ENCODE measurements at places on chromosomes 1 and 21.

DNA sequence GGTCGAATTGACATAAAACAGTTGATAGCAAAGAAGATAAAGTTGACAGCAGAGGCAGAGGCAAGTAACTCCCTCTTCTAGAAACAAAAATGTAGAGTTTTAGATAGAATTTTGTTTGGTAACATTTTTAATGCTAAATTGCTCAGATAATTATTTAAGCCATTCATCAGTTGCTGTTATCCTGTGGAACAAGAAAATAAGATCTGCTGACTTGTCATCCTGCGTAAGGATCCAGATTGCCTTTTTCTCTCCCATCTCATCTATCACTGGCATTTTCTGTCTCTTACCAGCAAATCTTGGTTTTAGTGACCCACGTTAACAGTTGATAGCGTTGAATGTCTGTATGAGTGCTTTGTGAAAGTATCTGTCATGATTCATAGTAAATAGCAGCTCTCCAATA is 29.8 kb downstream of the SOAT1 start:
- DNase-seq: no peak

- peak; percentile 62 for DNase-seq
Observed at GRCh38 chr1:214439352-214440119, 111.9 kb downstream of the PTPN14 start.

GRCh38 chr1:98340511-98340910 is 321.0 kb upstream of the SNX7 start:
- no peak for DNase-seq

DNA sequence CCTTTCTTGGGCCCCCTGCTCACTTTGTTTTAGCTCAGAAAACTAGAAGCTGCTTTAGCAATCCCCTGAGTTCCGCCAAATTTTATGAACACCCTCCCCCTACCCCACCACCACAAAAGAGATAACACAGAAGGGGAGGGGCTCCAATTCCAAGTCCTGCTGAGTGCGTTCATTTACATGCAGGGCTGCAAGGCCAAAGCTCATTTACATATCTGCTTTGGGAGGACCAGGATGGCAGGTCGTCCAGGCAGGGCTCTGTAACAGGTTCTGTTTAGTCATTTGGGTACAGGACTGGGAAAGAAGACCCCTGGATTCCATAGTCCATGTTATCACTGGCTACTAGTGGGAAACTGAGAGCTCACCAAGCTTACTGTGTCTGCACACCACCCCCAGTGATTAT is 35.9 kb upstream of the KIF21B start:
- DNase-seq: no peak

DNA sequence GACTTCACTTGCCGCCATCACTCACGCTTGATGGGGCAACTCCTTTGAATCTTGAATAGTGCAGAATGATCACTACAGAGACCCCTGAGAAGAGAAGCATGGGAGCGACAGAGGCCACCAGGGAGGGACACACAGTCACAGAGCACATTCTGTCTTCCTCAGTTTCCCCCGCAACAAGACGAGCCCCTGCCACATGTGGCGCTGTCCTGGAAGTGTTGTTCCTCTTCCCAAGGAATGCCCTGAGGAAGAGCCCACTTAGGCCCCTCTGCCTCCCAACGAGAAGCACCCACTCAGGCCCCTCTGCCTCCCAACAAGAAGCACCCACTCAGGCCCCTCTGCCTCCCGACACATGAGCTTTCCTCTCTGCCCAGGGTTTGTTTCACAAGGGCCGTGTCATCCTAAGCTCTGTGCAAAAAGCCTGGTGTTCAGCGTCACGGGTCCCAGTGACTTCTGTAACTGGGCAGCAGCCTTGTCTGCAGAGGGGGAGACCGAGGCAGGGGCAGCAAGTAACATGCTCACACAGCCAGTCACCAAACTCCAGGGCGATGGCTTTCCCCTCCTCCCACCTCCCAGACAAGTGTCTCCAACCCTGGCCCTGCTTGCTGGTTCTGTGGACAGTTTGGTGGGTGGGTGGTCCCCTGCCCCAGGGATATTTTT is 19.8 kb downstream of the SLC37A1 start:
- no peak for DNase-seq

GRCh38 chr1:21097729-21098128 is 79.0 kb downstream of the EIF4G3 start:
- no peak for DNase-seq

- DNase-seq: no peak
Observed at GRCh38 chr1:7209336-7209735, 424.1 kb downstream of the CAMTA1 start.

GRCh38 chr21:41783476-41784180 is 16.8 kb upstream of the RIPK4 start:
- no peak for DNase-seq

- DNase-seq: no peak
Observed at GRCh38 chr1:94617134-94617805, 75.7 kb upstream of the F3 start.

GRCh38 chr1:41239988-41240610 is 2.0 kb downstream of the SCMH1 start:
- DNase-seq: peak; percentile 100

Measured in DMS 273 treated with DMSO at 0.1 percent for 48 hours (cell line).